ENCODE measurements at places on chromosomes 13 and 19.
A peak's percentile ranks its signal among the peaks of the same experiment; 100 is the strongest.

- DNase-seq = no peak
These were observed 7.2 kb upstream of the BCL3 start for GRCh38 chr19:44741258-44741731.

GRCh38 chr19:51333836-51334460 lies 8.0 kb downstream of the VSIG10L start:
- no peak for DNase-seq

- peak; percentile 20 for DNase-seq
These were observed 10.4 kb downstream of the SBK2 start for GRCh38 chr19:55526216-55527196.

DNA sequence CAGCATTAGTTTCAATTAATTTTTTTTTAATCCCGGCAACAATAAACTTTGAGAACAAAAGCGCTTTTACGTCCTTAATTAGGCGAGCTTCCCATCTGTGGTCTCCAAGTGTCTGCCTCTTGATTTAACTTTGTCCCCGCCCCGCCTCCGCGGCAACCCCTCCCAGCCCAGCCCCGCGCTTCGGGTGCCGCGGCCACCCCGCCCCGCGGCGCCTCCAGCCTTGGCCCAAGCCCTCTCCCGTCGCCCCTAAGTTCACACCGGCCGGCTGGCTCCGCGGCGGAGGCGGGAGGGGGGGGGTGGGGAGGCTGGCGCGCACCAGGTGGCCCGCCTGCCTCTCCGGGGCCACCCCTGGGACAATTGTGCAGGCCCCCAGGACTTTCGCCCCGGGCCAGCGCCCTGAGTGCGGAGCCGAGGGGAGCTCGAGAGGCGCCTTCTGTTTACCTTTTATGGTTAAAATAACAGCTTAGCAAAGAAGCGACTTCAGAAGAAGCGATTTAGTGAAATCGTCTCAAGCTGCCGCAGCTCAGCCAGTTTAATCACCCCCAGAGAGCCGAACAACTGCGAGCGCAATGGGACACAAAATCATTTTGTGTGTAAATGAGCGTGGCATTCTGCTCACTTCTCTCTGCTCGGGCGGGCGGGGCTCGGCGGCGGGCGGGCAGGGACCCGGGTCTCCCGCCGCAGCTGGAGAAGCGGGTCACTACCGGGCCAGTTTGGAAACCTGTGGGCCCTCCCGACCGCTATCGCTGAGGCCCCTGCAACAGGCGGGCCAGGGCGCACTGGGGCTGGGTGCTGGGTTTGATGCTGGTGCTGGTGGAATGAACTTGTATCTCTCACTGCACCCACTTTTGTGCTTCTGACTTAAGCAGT lies 1.4 kb downstream of the KCTD15 start:
- DNase-seq = no peak

- no peak for DNase-seq
These were observed 3.7 kb downstream of the JUNB start for GRCh38 chr19:12794971-12795381.

GRCh38 chr19:5908773-5909442 lies 4.2 kb downstream of the VMAC start:
- no peak for DNase-seq

DNA sequence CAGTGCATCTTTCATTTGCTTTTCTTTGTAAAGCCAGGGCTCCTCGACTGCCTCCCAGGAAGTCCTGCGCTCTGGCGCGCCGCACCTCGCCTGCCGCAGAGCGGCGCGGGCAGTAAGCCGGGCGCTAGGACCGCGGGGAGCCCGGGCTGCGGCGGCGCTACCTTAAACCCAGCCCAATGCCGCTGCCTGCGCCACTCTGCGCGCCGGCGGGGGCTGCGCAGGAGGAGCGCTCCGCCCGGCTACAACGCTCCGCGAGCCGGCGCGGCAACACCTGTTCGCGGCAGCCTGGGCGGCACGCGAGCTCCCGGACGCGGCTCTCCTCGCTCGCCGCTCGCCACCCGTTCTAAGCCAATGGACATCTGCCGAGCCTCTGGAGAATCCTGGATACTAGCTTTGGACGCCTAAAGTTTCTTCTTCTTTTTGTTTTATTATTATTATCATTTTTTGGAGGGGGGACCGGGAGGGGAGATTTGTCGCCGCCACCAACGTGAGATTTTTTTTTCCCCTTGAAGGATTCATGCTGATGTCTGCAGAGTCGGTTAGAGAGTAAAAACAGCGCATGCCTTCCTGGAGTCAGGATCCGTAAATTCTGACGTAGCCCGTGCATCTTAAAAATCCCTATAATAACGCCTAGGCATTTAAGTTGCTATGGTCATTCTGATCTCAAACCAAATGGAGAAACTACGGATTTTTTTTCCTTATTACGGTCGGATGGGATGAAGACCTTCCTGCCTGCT lies at the start of gene FGF9:
Gene FGF9, plus strand, starts transcription at position 191 of the 737 bp plus-strand sequence. CDS start 840 bp downstream, outside the sequence.
- no peak for DNase-seq

DNA sequence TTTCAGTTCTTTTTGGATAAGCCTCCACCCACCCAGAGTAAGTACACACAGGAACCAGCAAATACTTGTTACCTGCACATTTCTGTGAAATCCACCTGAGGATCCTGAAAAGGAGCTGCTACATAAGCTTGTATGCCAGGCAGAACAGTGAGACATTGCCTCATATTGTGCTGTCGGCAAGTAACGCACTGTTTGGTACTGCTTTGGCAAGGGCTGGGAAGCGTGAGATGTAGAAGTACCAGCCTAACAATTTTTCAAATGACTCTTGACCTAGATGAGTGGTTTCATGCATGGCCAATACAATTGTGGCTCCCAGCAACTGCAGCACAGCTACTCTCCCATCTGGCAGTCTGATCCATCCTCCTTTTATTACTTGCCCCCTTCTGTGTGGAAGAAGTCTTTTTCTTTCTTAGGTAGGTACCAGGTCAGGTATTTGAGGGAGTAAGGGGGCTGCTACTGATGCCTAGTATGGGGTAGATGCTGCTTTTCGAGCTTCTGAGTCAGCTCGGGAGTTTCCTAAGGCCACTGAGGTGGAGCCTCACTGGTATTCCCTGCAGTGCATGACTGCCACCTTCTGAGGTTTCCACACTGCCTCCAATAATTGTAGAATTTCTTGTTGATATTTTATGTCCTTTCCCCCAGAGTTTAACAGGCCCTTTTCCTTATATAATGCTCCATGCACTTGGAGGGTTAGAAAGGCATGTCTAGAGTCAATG lies 52.2 kb downstream of the ZNF737 start:
- no peak for DNase-seq

DNA sequence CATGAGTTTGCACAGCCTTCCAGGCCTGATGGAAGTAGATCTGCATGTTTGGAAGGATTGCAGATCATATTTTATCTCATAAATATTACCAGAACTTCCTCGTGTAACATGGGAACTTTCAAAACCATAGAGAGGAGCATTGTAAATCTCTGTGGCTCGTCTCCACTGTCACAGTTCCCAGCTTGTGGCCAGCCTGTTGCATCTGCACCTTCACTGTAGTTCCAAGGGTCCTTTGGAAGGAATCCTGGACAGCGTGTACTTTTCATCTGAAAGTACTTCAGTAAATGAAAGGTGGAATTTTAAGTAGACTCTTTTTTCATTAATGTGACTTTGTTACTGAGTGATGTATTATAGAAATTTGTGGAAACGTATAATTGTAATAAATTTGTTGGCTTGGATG lies 105.4 kb downstream of the ATP11A start:
- no peak for DNase-seq

- no peak for DNase-seq
These were observed 6.5 kb upstream of the LIPE start for GRCh38 chr19:42433503-42434260.

DNA sequence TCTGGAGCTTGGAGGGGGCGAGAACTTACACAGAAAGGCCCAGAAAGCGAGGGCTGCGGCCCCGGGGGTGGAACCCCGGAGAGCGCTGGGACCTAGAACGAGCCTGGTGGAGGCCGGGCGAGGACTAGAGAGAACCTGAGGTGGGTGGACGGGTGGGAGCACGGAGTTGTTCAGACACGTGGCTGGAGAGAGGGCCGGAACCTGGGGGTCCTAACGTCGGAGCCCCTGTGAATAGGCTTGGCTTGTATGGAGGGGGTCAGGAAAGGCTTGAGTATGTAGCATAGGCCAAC lies 383 bp downstream of the ZNF581 start:
- DNase-seq = no peak

GRCh38 chr19:2449019-2449418 lies 7.7 kb downstream of the LMNB2 start:
- no peak for DNase-seq

DNA sequence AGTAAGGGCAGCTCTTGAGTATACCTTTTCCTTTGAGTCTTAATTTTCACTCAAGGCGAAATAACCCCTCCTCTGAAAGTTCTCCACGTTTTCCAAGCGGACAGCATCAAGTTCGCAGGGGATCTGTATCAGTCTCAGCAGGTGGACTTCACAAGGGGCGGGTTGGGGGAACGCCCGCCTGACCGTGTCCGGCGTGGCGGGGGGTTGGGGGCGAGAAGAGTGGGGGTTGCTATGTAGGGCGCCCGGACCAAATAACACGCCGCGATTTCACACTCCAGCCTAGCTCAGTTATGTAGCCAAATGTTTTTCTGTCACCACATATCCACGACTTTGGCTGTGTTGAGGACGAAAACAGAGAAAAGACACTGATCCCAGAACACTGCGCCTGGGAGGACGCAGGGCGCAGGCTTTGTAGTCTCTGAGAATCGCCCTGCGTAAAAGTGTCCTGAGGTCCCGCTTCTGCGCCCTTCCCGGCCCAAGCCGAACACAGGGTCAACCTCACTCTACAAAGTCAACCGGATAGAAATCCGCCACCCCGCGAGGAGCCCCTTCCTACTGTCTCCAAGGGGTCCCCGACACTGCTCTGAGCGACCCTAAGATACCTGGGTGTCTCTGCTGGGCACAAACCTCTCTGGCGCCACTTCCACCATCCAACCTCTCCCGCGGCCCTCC lies 524 bp downstream of the RUBCNL start:
- no peak for DNase-seq

- DNase-seq = no peak
These were observed 12.3 kb downstream of the RUBCNL start for GRCh38 chr13:46374710-46375109.

- DNase-seq = no peak
These were observed 123.4 kb upstream of the ARGLU1 start for GRCh38 chr13:106691341-106691740.

DNA sequence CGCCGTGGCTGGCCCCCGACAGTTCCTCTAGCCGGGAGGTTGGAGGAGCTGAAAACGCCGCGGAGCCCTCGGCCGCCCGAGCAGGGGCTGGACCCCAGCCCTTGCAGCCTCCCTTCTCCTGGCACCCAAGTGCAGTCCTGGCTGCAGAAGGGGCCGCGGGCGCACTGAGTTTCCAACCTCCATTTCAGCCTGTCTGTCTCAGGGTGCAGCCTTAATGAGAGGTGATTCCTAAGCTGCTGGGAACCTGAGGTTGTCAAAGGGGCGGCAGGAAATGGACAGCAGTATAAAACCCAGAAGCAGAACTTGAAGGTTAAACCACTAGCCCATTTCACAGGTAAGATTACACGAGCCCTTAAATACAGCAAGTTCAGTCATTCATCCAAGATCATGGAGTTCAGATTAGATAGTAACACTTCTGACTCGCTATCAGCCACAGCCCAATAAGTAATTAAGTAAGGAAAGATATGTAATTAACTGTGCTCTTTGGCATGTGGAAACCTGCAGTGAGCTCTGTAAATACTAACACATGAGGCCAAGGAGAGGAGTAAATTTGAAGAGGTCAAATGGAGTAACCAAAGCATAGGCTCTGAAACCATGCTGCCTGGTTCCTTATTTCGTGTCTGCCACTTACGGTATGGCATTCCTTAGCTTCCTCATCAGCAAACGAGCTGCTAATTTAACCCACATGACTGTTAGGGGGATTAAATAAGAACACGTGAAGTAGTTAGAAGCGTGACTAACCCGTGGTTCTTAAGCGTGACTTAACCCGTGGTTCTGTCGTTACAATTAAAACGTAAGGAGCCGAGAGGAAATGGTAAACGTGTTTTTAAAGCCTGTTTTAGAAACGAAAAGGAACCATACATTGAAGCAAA lies 686 bp downstream of the SETDB2 start:
- DNase-seq = peak; percentile 46

DNA sequence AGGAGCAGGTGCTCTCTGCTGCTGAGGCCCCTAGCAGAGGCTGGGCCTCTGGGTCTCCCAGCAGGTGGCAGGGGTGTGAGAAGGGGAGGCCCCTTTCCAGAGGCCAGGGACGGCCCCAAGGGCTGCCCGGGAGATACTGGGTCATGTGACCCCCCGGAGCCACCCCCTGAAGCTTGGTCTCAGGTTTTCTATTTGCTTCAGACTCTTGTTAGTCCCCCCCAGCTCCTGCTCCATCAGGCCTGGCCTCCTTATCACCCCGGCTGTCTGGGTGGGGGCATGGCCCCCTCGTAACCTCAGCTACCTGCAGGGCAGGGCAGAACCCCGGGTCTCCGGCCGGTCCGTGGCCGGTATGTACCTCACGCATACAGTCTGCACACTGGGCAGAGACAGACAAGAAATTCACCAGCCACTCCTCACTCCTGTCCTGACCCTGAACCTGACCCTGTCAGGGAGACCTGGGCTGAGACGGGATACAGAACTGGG lies 13.2 kb upstream of the TCF3 start:
- no peak for DNase-seq

DNA sequence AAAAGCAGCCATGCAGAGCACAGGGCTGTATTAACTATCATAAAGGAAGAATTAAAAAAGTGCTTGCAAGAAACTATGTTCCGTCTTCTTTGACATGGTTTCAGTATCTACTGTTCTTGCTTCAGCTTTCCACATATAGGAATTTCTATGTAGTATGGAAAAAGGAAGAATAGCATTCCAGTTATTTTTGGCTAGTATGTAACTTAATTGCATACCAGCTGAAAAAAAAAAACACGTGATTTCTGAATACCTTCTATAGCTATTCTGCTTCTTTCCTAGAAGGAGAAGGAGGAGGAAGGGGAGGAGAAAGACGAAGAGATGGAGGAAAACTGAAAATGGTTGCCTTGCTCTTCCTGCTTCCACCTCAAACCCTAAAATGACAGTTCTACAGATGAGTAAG lies 619.0 kb downstream of the KCTD12 start:
- no peak for DNase-seq

GRCh38 chr19:42386974-42387707 lies 3.0 kb downstream of the CNFN start:
- DNase-seq = no peak

- no peak for DNase-seq
These were observed 7.2 kb downstream of the SBK2 start for GRCh38 chr19:55529636-55530234.

- DNase-seq = no peak
These were observed 9.9 kb upstream of the ACP7 start for GRCh38 chr19:39074205-39074692.

DNA sequence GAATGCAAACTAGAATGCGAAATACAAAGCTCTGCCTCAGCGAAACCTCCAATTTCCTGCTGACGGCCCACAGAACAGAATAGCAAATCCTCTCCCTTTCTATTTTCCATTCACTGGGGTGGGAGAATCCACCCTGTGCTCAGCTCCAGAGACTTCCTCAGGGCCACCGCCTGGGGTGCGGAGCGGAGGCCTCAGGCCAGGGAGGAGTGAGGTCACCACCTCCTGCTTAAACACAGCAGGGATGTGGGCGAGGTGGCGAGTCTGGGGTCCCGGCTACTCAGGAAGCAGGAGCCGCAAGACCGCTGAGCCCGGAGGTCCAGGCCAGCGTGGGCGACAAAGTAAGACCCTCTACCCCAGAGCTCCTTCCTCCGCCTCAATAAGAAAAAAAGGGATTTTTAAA lies 666 bp upstream of the ZNF320 start:
- no peak for DNase-seq

GRCh38 chr13:67075239-67075638 lies 154.9 kb downstream of the PCDH9 start:
- no peak for DNase-seq

- DNase-seq = no peak
These were observed 17.9 kb downstream of the DOCK9 start for GRCh38 chr13:98959786-98960605.

- no peak for DNase-seq
These were observed 111.2 kb downstream of the KLF5 start for GRCh38 chr13:73169971-73170370.

Measured in GM04503 (cell line).